ENCODE measurements at places on chromosomes 6 and 20.
A peak's percentile ranks its signal among the peaks of the same experiment; 100 is the strongest.

- DNase-seq = no peak
Measured at GRCh38 chr6:160417146-160417545, 69.0 kb downstream of the SLC22A3 start.

DNA sequence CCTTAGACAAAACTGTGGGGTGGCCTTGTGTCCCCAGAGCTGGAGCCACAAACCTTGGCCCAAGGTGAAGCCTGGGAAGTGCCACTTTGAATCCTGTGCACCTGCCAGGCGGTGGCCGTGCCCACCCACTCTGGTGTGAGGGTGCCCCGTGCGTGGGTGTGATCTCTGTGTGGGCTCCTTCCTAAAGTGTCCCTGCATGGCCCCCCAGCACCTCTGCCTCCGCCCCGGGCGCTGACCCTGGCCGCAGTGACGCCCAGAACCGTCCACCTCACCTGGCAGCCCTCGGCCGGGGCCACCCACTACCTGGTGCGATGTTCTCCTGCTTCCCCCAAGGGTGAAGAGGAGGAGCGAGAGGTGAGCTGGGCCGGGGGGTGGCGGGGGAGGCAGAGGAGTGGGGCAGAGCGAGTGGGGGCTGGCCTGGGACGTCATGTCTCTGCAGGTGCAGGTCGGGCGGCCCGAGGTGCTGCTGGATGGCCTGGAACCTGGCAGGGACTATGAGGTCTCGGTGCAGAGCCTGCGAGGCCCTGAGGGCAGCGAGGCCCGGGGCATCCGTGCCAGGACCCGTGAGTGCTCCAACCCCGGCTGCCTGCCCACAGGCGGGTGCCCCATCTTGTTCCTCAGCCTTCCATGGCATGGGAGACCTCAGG lies 18.3 kb downstream of the COL20A1 start:
- DNase-seq = no peak

- DNase-seq = peak; percentile 44
Measured at GRCh38 chr20:31712564-31713311, 9.9 kb downstream of the BCL2L1 start.

- no peak for DNase-seq
Measured at GRCh38 chr6:112911959-112912358, 564.8 kb downstream of the RFPL4B start.
